ENCODE measurements at places on chromosomes 1 and 21. TPM values are rescaled to one million over a fixed set of nuclear protein-coding genes. Genes with fewer than 3 reads are reported as not detected.

GRCh38 chr1:41427916-41428737 is 56.4 kb downstream of the EDN2 start:
- no peak for DNase-seq

PPIAL4G gene
- polyA plus RNA-seq: not detected

DNA sequence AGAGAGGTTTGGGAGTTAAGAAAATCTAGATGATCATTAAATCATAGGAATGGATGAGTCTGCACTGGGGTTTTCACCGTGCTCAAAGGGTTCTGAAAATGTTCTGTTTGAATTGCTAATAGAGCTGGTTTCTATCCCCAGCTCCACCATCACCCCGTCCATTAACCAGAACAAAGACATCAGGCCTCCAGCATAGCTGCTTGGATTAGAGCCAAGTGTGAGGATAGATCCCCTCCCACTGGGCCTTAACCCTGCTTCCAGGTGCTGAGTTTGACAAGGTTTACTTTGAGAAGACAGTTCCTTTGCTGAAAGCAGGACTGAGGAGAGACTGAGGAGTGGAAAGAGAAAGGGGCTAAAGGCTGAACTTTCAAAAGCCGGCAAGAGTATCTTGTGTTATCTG is 48.3 kb downstream of the MPZL1 start:
- DNase-seq: no peak

CBR3 gene
- 2.7 TPM for polyA plus RNA-seq
